ENCODE measurements at places on chromosomes 16 and 17.

GRCh38 chr17:35801583-35802224, 6.3 kb upstream of the MMP28 start:
- DNase-seq, result no peak

- DNase-seq, result no peak
Measured at GRCh38 chr17:44758414-44759085, at the start of gene ADAM11. Gene ADAM11 (plus strand): TSS chr17:44758988. CDS start chr17:44759200, 212 bp downstream.

GRCh38 chr16:85148931-85149330, 36.7 kb upstream of the CIBAR2 start:
- no peak for DNase-seq

GRCh38 chr17:57785022-57785421, 39.9 kb upstream of the CCDC182 start:
- DNase-seq, result no peak

DNA sequence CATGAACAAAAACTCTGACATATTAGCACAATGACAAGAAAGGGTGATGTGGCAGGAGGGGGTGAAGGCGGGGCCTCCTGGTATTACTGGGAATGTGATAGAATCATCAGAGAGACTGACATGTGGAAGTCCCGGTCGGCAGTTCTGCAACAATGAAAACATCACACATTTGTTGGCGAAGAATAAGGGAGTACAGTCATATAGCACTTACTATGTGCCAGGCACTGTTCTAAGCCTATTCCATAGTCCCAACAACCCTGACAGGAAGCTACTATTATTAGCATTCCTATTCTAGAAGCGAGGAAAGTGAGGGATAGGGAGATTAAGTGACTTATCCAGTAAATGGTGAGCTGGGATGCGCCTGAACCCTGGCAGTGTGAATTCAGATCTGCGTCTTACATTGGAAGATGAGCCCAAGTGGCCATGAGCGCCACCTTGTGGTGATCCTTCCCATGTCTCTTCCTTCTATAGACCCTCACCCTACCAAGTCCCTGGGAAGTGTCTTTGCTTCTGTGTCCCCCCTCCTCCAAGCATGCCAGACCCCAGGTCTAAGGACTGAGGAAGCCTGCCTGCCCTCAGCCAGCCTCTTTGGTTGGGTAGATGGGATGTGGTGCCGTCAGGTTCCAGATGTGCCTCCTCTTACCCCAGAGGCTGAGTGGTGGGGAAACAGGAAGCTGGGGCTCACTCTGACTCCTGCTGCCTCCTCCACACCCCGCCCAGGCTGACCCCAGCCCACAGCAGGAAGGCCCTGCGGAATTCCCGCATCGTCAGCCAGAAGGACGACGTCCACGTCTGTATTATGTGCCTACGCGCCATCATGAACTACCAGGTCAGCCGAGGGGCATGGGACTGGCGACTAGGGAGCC, 14.0 kb downstream of the FMNL1 start:
- DNase-seq, result peak; percentile 55

GRCh38 chr17:80263253-80264204, 2.9 kb downstream of the RNF213 start:
- peak; percentile 76 for DNase-seq

- DNase-seq, result no peak
Measured at GRCh38 chr16:17572145-17572544, 101.4 kb upstream of the XYLT1 start.

GRCh38 chr17:74115586-74115985, 87.9 kb upstream of the RPL38 start:
- no peak for DNase-seq

DNA sequence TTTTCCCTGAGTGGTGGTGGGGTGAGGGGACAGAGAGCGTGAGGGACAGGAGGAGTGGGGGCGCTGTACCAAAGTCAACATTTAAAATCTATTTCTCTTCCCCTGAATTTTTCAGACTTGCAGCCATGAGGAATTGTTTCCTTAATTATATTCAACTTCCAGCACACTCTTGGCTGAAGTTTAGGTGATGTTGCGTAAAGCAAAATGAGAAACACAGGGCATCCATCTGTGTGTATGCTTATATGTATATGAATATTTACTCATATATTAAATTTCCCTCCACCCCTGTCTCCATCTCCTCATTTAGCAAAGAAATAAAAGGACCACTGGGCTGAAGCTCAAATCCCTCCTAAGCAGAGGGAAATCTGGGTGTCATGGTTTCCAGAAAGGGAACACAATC, 218.1 kb downstream of the XYLT1 start:
- DNase-seq, result no peak

- no peak for DNase-seq
Measured at GRCh38 chr16:57941016-57941664, 29.8 kb downstream of the CNGB1 start.

GRCh38 chr16:3028716-3029319, 5.0 kb downstream of the THOC6 start:
- no peak for DNase-seq

All from stimulated activated CD8-positive, alpha-beta memory T cell treated with anti-CD3 and anti-CD28 coated beads, Interleukin-7, amount 100 ng/mL, for 24 hours (primary cell).